ENCODE measurements at places on chromosomes 6 and 20. TPM values are rescaled to one million over a fixed set of nuclear protein-coding genes. Genes with fewer than 3 reads are reported as not detected.

Gene ASIP
- total RNA-seq, result 0.96 TPM

- DNase-seq, result no peak
Measured at GRCh38 chr20:23268792-23269354, 81.7 kb upstream of the NXT1 start.

DNA sequence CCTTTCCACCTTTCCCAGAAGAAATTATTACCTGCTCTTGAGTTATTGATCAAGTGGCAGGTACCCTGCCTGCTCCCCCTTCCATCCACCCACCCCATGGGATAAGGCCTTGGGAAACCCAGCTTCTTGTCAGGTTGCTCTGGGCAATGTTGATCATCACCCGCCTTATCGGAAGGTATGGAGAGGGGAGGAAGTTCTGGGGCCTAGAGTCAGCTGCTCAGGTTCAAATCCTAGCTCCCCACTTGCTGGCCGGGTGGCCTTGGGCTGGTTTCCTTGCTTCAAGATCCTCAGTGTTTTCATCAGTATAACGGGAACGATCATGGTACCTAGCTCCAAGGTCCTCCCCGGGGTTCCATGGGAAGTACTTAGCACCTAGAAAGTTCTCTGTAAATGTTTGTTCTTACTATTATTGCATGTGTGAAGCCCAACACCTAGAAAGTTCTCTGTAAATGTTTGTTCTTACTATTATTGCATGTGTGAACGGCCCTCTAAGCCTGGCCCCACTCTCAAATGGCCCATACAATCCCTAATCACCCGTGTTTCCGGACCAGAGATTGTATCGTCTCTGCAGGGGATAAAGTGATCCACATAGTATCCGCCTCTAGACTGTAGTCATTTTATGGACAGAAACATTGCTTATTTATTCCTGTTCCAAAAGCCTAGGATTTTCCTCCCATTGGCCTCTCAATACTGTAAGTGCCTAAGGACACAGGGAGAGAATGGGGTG is 1.1 kb upstream of the PREX1 start:
- no peak for DNase-seq

- DNase-seq, result no peak
Measured at GRCh38 chr20:38840894-38841470, 35.5 kb downstream of the PPP1R16B start.

DNA sequence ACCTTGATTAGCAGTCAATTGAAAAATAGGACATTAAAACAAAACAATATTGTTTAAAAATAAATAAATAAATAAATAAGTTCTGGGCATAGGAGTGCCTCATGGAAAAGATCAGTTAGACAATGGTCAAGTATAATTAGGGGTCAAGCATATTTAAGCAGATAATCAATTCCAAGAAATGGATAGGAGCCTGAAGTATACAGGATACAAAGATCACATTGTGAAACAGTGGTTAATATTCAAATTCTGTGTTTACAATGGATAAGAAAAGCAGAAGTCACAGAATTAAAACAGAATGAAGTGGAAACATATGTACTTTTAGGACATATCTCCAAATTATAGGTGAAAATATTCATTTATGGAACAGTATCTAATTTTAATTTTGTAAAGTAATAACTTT is 1028.6 kb upstream of the CITED2 start:
- DNase-seq, result no peak
